Endothelial cell (in vitro differentiated cells): ENCODE measurements at places on chromosomes 16 and 17. TPM values are rescaled to one million over a fixed set of nuclear protein-coding genes. Genes with fewer than 3 reads are reported as not detected.

SOCS1 gene
- 7.4 TPM for total RNA-seq

PPY gene
- total RNA-seq, result not detected

HS3ST2 gene
- 2.7 TPM for total RNA-seq

TCAP gene
- total RNA-seq, result 1.2 TPM

SECTM1 gene
- not detected for total RNA-seq

KAT8 gene
- total RNA-seq, result 49.7 TPM

SSTR5 gene
- not detected for total RNA-seq

KCNJ18 gene
- total RNA-seq, result not detected

OR1A1 gene
- not detected for total RNA-seq

GRCh38 chr16:50213939-50214519 lies 52.3 kb upstream of the ADCY7 start:
- H3K4me3 ChIP-seq, result no peak overlapping the region
- H3K4me1 ChIP-seq, result peaks cover 3% of the 10 kb centered on the region
- no peak for DNase-seq
- no peaks in the 10 kb centered on the region for H3K36me3 ChIP-seq

- no peak for DNase-seq
- no peak overlapping the region for H3K27ac ChIP-seq
- no peak overlapping the region for H3K4me3 ChIP-seq
- peaks cover 4% of the 10 kb centered on the region for H3K36me3 ChIP-seq
Observed at GRCh38 chr17:78329263-78330059, 30.4 kb downstream of the SOCS3 start.

GRCh38 chr16:85253084-85253941 lies 141.0 kb upstream of the CIBAR2 start:
- H3K27ac ChIP-seq, result no peak overlapping the region
- H3K4me1 ChIP-seq, result no peaks in the 10 kb centered on the region
- H3K4me3 ChIP-seq, result no peak overlapping the region
- H3K27me3 ChIP-seq, result peaks cover 9% of the 10 kb centered on the region

GRCh38 chr17:661509-661908 lies 53.1 kb downstream of the VPS53 start:
- H3K27ac ChIP-seq, result no peak overlapping the region
- peaks cover 3% of the 10 kb centered on the region for H3K27me3 ChIP-seq
- H3K36me3 ChIP-seq, result peaks cover 44% of the 10 kb centered on the region
- no peak overlapping the region for H3K4me3 ChIP-seq
- no peak for DNase-seq

DNA sequence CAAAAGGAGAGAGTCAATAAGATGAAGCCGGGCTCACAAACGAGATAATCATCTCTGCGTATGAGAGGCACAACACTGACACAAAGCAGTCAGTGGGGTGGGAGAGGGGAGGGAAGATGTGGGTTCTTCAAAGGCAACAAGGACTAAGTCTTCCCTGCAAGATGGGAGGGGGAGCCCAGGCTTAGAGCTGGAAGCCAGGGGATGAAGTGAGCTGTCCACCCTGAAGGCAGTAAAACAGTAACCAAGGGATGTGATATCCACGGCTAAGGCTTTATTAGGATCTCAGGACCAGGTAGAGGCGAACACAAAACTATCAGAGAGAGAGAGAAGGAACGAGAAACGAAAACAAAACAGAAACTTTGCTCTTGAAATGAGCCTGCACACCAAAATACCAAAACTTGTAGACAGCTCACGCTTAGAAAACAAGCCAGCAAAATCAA lies 115.9 kb downstream of the DYNLRB2 start:
- H3K27ac ChIP-seq, result no peak overlapping the region
- H3K27me3 ChIP-seq, result no peaks in the 10 kb centered on the region
- H3K4me3 ChIP-seq, result no peak overlapping the region
- peaks cover 11% of the 10 kb centered on the region for H3K36me3 ChIP-seq
- DNase-seq, result no peak
- H3K4me1 ChIP-seq, result peaks cover 7% of the 10 kb centered on the region

DNA sequence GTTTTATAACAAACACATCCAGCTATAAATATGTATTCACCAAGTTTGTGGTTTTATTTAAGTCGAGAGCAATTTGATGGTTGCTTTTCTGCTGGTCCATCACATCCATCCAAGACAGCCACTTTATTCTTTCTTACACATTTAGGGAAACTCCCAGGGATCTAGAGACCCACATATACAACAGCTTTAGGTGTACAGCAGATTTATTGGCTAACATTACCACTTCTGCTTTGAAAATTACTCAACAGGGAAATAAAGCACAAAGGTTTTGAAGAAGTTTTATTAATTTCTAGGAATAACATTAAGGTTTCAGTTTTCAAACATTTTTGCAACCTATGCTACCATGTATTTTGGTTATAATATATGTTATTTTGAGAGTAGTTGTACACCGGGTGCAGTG lies 6.9 kb downstream of the ERCC4 start:
- H3K36me3 ChIP-seq, result no peaks in the 10 kb centered on the region
- H3K27ac ChIP-seq, result no peak overlapping the region
- no peak overlapping the region for H3K4me3 ChIP-seq
- no peaks in the 10 kb centered on the region for H3K4me1 ChIP-seq
- DNase-seq, result no peak
- H3K27me3 ChIP-seq, result peaks cover 1% of the 10 kb centered on the region

- H3K27me3 ChIP-seq, result no peaks in the 10 kb centered on the region
- H3K27ac ChIP-seq, result no peak overlapping the region
- no peak overlapping the region for H3K4me3 ChIP-seq
- no peaks in the 10 kb centered on the region for H3K4me1 ChIP-seq
- H3K36me3 ChIP-seq, result peaks cover 25% of the 10 kb centered on the region
- DNase-seq, result no peak
Observed at GRCh38 chr16:22327446-22327775, 30.2 kb downstream of the POLR3E start.

GRCh38 chr16:16146380-16147315 lies 76.6 kb downstream of the ABCC6 start:
- H3K36me3 ChIP-seq, result no peaks in the 10 kb centered on the region
- no peak overlapping the region for H3K4me3 ChIP-seq
- DNase-seq, result no peak
- H3K27me3 ChIP-seq, result no peaks in the 10 kb centered on the region

DNA sequence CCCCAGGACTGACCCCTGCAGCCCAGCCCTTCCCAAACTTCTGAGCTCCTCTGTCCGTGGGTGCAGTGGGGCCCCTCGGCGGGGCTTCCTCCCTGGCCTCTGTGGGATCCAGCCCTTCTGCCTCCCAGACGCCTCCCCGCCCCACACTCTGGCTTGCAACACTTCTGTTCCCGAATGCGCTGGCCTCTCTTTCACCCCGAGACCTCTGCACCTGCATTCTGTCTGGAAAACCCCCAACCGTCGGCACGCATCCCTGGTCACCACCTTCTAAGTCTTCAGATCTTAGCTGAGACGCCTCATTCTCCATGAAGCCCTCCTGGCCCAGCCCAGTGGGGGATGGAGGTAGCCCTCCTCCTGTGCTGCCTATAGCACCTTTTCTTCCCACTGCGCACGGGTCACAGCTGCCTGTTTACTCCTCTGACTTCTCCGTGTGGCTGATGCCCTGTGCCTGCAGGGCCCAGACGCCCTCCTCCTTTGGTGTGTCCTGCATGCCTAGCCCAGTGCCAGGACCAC lies 26.4 kb downstream of the TMEM235 start:
- peak overlapping the region; percentile 78 for H3K27ac ChIP-seq
- no peaks in the 10 kb centered on the region for H3K36me3 ChIP-seq
- no peak overlapping the region for H3K4me3 ChIP-seq
- no peak for DNase-seq

DNA sequence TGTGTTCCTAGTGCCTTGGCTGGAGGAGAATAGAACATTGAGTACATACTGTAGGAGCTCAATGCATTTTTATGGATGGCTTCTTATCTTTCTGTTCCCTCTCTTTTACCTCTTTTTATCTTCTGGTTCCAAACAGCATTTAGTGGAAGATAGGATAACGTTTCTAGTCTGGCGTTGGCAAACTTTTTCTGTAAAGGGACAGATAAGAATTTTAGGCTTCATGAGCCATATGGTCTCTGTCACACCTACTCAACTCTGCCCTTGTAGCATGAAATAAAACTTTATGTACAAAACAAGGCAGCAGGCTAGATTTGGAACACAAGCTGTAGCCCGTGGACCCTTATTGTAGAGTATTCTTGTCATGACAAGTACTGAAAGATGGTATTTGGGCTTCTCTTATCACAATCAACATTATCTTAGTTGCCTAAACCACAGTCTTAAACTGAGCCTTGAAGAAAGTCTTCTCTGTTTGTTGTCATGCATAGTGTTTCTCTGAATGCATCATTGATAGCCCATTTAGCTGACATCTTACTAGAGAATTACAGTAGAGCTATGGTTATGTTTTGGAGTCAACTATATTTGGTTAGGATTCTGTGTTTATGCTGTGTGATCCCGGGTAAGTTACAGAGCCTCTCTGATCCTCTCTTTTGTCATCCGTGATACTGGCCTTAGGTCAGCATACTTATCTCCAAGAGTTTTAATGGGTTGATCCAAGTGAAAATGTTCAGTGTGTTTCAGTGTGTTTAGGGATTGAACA lies 80.2 kb downstream of the HS3ST4 start:
- no peak overlapping the region for H3K27ac ChIP-seq
- no peak for DNase-seq
- peaks cover 9% of the 10 kb centered on the region for H3K36me3 ChIP-seq
- H3K4me3 ChIP-seq, result no peak overlapping the region
- H3K27me3 ChIP-seq, result no peaks in the 10 kb centered on the region

GRCh38 chr17:39666231-39666600 lies 1.1 kb downstream of the TCAP start:
- peaks cover 22% of the 10 kb centered on the region for H3K27me3 ChIP-seq
- H3K4me3 ChIP-seq, result no peak overlapping the region
- peaks cover 10% of the 10 kb centered on the region for H3K36me3 ChIP-seq
- no peak for DNase-seq
- H3K4me1 ChIP-seq, result peaks cover 4% of the 10 kb centered on the region
